ENCODE measurements at places on chromosomes 6 and 20.
A peak's percentile ranks its signal among the peaks of the same experiment; 100 is the strongest.

GRCh38 chr6:28996844-28997510 lies 8.1 kb downstream of the ZNF311 start:
- no peak for DNase-seq

- DNase-seq = peak; percentile 6
These were observed 120.8 kb downstream of the AGPAT4 start for GRCh38 chr6:161152907-161153662.

- DNase-seq = no peak
These were observed 232.8 kb downstream of the ZNF217 start for GRCh38 chr20:53360852-53361251.

DNA sequence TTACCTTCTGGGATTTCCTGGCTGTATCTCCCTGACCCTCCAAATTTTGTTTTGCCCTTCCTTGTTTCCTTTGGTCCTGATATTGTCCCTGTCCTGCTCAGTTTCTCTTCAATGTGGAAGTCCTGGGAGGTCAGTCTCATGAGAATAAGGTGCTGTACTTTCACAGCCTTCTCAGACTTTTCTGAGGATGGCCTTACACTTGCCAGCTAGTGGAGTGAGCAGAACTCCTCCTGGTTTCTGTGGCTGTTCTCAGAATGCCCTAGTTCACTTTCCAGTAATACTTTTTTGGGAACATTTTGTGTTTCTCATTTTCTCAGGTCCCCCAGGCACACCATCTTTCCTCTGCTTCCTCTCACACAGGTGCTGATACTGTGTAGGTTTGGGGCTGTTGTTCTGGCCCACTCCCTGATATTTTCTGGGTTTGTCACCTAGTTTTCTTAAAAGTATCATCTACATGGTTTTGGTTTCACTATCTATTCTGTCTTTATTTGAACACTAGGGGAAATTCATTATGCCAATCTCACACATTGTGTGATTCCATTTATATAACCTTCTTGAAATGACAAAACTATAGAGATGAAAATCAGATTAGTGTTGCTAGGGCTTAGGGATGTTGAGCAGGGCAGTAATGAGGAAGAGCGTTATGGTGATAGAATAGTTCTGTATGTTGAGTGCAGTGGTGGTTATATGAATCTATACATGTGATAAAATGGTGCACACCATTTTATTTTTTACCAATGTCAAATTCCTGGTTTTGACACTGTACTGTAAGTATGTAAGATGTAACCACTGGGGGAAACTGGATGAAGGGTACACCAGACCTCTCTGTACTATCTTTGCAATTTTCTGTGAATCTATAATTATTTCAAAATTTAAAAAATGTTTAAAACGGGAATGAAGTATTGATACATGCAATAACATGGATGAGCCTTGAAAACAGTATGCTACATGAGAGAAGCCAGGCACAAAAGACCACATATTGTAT lies 27.2 kb upstream of the BRPF3 start:
- DNase-seq = no peak

DNA sequence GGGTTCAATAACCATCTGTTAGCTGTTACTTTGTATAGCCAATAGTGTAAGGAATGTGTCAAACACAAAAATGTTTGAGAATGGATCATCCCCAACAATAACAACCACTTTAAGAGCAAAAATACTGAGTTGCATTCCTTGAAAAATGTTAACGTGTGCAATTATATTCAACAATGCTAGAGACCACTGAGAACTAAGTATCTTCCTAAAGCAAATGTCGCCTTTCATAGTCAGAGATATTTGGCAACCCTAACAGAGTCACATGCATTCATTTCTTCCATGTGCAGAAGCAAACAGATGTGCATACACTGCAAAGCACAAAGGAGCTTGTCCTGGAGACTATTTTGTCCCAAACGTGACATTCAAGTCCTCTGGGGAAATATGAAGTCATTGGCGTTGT lies 448.6 kb downstream of the GJA1 start:
- no peak for DNase-seq

GRCh38 chr6:33769248-33769821 lies 19.6 kb downstream of the LEMD2 start:
- DNase-seq = no peak

DNA sequence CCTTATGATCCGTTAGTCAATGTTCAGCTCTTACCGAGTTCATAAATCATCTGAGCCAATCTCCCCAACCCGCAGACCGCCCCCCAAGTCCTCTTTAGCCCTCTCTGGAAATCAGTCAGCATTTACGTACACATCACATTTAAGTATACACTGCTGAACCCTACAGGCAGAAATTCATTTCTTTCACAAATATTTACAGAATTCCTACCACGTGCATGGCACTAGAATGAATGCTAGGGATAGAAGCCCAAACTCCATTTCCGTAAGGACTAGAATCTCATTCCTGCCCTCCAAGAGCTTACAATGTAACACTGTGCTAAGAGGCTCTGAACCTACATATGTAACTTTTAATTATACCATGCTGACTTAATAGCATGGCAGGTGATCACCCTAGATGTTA lies 1.8 kb downstream of the OSER1 start:
- DNase-seq = no peak

- no peak for DNase-seq
These were observed 314.7 kb upstream of the NOX3 start for GRCh38 chr6:155770313-155770712.

DNA sequence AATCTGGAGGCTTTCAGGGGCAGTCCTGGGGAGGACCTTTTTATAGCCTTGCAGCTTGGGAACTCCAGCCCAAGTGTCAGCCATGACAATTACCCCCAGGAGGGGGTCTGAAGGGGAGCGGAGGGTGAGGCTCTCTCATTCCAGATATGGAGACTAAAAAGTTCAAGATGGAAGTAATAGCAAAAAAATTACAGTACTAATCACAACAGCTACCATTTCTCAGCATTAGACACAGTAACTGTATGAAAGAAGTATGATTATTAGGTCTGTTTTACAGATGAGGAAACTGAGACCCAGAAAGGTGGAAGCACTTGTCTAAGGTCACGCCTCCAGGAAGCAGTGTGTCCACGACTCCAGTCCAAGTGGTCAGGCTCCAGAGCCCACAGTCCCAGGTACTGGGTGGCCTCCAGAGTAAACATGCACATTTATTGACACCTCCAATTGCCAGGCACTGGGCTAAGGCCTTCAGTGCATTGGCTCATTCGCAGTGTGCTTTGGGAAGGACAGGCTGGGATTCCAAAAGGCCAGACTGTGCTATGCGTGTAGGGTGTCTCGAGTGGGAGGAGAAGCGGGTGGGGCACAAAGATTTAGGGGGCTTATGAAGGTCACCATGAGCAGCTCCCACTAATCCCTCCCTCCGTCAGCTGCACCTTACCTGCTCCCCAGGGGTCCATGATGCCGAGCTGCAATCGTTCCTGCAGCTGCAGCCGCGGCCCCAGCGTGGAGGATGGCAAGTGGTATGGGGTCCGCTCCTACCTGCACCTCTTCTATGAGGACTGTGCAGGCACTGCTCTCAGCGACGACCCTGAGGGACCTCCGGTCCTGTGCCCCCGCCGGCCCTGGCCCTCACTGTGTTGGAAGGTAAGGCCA lies 2.3 kb downstream of the NRSN2 start:
- DNase-seq = no peak

DNA sequence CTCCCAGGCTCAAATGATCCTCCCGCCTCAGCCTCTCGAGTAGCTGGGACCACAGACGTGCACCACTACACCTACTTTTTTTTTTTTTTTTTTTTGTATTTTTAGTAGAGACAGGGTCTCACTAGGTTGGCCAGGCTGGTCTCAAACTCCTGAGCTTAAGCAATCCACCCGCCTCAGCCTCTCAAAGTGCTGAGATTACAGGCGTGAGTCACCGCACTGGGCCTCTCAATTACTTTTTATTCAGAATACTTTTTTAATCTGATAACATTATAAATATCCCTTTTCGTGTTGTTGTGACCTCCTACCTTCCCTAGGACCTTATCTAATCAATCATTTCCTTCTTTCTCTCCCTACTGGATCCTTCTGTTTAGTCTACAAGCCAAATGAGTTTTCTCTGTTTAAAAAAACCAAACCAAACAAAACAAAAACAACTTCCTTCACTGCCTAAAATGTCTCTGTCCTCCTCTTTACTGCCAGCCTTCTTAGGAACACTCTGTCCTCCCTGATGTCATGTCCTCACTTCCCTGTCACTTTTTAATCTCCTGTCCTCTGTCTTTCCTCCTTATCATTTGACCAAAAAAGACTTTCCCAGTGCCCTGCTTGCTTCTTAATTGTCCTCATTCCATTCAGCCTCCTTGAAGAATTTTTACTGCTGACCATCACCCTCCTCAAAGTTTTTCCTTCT lies 85.0 kb downstream of the CAP2 start:
- DNase-seq = no peak

DNA sequence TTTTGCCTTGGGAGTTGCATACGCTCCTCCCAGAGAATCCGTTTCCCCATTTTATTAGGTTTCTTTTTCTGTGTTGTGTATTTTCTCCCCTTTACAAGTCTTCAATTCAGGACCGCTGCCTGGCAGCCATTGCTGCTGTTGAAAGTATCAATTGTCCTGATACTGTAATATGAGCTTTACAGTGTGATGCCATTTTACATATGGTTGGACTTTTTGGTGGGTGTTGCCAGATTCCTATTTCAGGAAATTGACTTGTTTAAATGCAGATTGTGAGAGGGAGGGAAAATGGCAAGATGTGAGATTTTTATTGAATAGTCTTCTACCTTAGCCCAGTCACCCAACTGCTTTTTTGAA lies 1.2 kb downstream of the PANK2 start:
- DNase-seq = no peak

- no peak for DNase-seq
These were observed 106.5 kb downstream of the AIG1 start for GRCh38 chr6:143167224-143167623.

GRCh38 chr6:109944448-109944847 lies 33.7 kb upstream of the GPR6 start:
- no peak for DNase-seq

GRCh38 chr6:154996841-154997311 lies 1.8 kb downstream of the TIAM2 start:
- no peak for DNase-seq

GRCh38 chr6:49284180-49284579 lies 178.9 kb downstream of the MMUT start:
- no peak for DNase-seq

GRCh38 chr6:105539911-105540310 lies 137.0 kb upstream of the PREP start:
- DNase-seq = no peak

- peak; percentile 37 for DNase-seq
These were observed 74.8 kb downstream of the TULP4 start for GRCh38 chr6:158387036-158387435.

- no peak for DNase-seq
These were observed 26.7 kb upstream of the SRC start for GRCh38 chr20:37319151-37319671.

DNA sequence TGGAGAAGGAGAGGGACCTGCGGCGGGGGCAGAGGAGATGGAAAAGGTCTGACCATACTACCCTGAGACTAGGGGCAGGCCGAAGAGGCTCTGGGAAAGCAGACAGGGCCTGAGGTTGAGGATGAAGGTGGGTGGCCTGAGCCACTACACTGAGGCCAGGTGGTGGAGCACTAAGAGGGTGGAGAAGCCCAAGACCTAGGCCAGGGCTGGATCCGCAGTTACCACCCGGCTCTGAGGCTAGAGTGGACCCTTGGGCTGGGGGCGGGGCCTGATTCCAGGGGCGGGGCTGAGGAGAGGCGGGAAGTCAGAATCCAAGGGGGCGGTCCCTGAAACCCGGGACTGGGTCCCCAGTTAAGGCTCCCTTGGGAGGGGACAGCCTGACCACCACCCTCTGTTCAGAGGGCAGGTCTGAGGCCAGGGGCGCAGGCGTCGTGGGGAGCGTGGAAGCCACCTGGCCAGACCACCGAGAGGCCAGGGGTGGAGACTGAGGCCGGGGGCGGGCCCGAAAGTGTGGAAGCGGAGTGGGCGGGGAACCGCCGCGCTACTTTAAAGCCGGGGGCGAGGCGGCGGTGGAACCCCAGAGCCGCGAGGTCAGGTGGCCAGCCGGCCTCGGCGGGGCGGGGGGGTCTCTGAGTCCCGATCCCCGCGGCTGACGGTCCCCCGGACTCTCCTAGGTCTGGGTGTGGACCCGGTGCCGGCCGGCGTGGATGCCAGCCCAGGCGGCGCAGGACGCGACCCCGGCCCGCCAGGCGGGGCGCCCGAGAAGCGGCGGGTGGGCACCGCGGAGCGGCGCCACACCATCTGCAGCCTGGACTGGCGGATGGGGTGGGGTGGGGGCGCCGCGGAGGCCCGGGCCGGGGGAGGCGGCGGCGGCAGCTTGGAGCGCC lies 8.3 kb downstream of the CCM2L start:
- DNase-seq = peak; percentile 41

- DNase-seq = no peak
These were observed 492.5 kb upstream of the FLRT3 start for GRCh38 chr20:14829906-14830305.

DNA sequence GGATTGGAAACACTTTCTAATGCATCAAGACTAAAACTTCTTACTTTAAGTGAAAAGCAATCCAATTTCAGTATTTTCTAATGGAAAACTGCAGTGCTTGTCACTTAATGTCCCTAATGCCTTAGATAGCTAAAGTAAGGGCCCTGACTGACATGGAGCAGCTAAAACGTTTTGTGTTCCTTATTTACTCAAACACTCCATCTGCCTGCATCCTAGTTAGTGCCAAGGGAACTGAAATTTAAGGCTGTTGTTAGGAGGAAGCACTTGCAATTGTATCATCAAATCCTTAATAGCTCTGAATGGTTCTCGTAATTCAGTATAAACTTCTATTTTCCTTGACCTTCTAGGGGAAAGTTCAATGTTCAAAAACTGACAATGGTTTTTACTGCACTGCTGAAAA lies 127.4 kb downstream of the GJA10 start:
- no peak for DNase-seq

DNA sequence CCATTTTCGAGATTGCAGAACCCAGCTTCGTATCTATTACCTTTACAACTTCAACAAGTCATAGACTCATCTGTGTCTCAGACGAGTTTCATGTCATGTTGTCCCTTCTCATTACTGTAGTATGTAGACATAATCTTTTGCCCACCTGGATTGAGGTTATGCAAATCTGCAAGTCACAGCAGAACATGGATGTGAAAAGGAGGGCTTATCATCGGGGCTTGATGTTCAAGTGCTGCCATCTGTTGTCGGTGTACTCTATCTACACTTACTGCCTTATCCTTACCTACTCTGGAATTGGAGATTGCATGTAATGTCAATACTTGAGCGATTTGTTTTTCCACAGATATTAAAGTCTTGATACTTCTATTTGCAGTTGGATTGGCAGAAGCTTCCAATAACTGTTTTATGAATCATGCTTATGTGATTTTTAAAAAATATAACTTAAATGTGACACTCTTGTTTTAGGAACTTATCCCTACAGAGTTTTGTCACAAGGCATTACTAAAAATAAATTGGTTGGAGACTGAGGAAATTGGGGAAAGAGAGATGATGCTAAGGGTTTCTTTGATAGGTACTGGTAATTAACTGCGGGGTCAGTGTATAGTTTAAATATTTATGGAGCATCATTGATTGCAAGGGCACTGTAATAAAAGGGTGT lies 3.0 kb upstream of the GOPC start:
- peak; percentile 68 for DNase-seq

- peak; percentile 54 for DNase-seq
These were observed 161.4 kb downstream of the LY86 start for GRCh38 chr6:6749702-6750491.
